Erythroblast (primary cell): ENCODE measurements at places on chromosomes 3 and 15.

DNA sequence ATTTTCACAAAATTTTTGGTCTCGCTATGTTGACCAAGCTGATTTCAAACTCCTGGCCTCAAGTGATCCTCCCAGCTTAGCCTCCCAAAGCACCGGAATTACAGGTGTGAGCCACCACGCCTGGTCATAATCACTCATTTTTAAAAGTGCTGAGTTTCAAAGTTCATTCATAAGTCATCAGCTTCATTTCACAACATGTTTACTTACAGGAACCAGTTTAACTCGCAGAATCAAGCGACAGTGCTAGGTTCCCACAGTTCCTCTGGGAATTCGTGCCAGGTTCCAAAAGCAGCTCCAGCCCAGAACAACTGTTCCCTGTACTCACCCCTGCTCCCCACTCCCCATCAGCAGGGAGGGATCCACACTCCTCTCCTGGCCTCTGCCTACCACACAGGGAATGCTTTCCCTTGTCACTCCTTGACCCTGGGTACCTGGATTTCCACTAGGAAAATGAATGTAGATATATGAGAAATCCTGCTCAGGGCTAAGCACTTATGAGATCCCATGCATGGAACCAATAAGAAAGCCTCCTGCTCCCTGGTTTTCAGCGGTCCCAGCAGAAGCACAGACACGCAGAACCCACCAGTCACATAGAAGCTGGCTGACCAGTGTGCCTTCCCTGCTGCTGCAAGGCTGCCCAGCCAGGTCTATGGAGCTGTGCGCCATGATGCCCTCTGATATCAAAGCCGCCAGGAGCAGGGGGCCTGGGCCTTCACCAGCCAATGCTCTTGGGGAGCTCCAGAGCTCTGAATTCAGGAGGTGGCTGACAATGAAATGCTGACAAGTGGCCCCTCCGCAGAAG lies 72.3 kb downstream of the ITGB5 start:
- no peak for DNase-seq

- peak; percentile 78 for DNase-seq
Observed at GRCh38 chr15:63190769-63191649, 1.6 kb downstream of the RAB8B start.

DNA sequence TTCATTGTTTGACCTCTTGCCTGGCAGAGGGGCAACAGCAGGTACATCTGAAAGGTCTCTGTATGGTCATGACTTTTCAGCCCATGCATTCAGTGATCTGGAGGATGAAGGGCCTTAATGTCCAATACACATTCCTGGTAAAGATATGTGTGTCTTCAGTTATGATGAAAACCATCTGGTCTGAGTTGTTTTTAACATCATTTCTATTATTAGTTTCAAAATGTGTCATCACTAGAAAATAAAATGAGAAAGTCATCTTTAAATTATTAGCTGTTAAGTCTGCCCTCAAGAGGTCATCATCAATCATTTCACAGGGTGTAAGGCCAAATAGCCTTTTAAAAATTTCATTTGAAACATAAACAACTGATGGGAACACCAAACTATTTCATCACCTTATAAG lies 92.1 kb upstream of the PLSCR4 start:
- no peak for DNase-seq

DNA sequence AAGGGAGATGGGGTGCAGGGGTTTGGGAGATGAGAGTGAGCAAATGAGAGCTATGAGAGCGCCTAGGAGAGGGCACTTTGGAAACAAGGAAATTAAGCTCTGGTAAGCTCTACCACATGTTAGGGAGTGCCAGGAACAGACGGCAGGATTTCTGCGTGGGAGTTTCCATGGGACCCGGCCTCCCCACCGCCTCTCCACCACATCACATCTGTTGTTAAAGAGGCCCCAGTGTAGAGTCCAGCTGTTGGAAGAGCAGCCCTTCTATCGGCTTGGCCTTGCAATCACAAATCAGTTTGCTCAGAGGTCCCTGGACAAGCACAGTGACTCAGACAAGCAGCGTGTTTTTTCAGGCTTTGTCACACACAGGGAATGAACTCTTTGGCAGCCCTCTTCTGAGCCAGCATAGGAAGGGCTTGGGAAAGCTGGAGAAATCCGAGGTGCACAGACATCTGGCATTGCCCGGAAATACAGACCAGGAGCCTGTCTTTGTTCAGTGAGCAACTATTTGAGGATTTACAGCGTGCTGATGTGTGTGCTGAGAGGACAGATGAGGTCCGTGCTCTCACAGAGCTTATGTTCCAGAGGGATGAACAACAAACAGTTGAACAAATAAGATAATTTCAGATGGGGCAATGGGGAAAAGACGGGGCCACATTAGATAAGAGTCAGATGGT lies 370.6 kb upstream of the PROK2 start:
- DNase-seq = no peak

DNA sequence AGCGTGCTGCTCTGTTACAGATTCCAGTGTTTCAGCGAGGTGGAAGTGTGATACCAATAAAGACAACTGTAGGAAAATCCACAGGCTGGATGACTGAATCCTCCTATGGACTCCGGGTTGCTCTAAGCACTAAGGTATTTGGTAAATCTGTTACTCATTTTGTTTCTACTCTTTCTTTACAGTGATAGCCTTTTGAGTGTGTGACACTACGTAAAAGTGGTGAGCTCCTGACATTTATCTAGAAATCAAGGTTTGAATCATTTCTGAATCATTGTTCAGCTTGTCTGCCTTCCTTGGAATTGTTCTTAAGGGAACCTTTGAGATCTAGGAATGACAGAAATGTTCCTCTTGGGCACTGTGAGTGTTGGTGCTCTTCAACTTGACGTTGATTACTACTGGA lies 11.2 kb upstream of the CAPN3 start:
- DNase-seq = no peak

GRCh38 chr3:10234526-10235230 lies 13.6 kb upstream of the TATDN2 start:
- no peak for DNase-seq

DNA sequence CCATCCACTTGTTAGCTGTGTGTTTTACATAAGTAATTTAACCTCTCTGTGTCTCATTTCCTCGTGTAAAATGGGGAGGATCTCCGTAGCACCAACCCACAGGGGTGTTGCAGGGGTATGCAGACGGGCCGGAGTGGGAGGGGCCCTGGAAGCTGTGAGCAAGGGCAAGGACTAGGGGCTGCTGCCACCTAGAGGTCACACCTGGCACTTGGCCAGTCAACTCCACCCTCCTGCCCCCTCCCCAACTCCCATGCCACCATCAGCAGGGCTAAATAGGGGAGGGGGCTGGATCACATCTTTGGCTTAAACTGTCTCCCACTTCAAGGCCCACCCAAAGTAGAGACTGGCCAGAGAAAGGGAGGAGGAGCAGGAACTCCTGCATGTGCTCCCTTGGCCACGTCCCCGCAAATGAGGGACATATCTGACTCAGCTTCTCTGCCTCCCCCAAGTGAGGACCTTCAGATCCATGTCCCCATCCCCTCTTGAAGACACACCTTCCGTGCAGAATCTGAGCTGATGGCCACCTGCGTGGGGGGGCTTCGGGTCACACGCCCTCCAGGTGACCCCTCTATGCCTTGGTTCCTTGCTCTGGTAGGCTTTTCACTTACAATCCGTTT lies 2.6 kb downstream of the CCDC9B start:
- peak; percentile 70 for DNase-seq

DNA sequence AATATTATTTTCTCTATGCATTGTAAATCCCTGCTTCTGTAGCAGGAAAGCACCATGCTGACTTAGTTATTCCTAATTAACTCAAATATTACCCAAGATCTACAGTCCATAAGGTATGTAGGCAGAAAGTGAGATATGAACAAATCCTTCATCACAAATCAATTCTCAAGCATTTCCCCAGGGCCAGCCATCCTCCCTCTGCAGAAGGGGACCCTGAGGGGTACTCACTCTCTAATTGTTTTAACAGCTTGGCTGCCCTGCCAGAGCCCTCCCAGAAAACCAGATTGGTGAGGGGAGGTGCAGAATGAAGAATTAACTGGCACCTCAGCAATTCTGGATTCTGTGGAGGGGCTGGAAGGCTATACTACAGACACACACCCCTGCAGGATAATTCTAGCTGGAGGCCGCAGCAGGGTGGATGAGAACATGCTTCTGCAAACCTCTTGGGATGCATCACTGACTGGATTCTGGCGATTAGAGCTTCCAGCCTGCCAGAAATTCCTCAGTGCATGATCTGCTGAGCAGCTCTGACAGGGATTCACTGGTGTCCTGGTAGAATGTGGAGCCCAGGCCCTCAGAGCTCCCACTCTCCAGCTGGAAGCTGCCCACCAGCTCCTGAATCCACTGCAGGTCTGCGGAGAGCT lies 88.6 kb upstream of the HERC1 start:
- DNase-seq = no peak

GRCh38 chr15:77617476-77618230 lies 15.1 kb downstream of the LINGO1 start:
- DNase-seq = peak; percentile 27

DNA sequence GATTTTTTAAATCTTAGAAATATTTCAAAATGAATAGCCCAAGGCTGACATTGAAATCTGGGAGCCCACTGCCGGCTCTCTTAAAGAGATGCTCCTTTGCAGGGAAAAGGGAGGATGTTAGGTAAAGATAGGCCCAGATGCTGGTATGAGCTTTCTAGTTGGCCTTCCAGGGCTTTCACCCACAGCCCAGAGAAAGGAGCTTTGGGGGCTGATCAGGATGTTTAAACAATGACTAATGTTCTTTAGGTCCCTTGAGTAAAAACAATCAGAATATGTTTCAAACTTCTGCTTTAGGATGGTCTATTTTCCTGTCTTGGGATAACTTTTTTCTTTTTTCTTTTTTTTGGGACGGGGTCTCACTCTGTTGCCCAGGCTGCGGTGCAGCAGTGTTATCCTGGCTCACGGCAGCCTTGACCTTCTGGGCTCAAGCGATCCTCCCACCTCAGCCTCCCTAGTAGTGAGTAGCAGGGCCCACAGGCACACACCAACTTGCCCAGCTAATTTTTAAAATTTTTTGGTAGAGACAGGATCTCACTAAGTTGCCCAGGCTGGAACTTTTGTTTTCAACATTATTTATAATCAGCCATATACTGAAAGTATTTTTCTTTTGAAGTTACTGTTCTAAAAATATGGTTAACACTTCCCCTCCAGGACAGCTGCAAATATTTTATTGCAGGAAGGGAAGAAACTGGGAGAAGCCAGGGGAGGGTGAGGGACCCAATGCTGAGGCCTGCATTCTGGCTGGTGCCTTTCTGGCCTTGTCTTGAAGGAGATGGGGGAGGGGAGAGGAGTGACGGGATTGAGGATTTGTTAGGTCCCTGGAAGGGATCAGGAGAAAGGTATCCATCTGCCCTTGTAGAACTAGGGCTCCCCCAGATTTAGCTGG lies 70.1 kb downstream of the TRAK1 start:
- no peak for DNase-seq

GRCh38 chr3:66047311-66048050 lies 8.8 kb upstream of the MAGI1 start:
- DNase-seq = no peak

GRCh38 chr3:195256639-195257453 lies 14.1 kb downstream of the XXYLT1 start:
- no peak for DNase-seq

- DNase-seq = peak; percentile 64
Observed at GRCh38 chr15:33915571-33916407, 52.5 kb upstream of the CHRM5 start.

GRCh38 chr3:64222501-64223111 lies 2.7 kb downstream of the PRICKLE2 start:
- DNase-seq = no peak

DNA sequence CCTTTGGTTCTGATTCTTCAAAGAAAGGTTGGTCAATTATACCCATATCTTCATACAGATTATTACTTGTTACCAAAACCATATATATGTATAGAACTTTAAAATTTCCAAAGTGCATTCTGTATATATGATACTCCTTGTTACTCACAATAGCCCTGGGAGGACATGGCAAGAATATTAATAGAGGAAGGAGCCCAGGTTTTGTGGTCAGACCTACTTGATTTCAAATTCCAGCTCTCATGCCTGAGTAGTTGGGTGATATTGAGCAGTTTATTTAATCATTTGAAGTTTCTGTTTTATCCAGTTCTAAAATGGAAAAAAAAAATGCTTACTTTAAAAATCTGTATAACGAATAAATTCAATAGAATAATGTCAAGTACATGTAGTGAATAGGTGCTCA lies 2.5 kb downstream of the IL1RAP start:
- DNase-seq = no peak

DNA sequence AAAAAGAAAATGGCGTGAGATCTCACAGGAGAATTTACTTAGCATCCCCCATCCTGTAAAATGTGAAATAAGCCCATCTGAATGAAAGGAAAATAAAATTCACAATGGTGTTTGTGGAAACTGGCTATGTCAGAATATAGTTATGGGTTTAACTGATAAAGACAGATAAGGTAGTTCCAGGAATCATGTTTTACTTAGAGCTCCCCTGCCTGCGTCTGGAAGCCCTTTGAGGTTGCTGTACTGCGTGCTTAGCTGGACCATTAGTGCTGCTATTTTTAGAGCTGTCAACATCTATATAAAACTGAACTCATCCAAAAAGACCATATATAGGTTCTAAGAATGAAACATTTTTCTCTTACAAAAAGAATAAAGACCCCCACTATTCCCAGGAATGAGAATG lies 130.8 kb downstream of the LSAMP start:
- peak; percentile 3 for DNase-seq

GRCh38 chr15:27353856-27354255 lies 382.9 kb downstream of the GABRG3 start:
- peak; percentile 1 for DNase-seq

- DNase-seq = no peak
Observed at GRCh38 chr3:56829533-56829932, 27.8 kb upstream of the ARHGEF3 start.

GRCh38 chr15:73330206-73331051 lies 38.3 kb downstream of the HCN4 start:
- DNase-seq = no peak

- DNase-seq = no peak
Observed at GRCh38 chr15:79099692-79100091, 9.1 kb upstream of the RASGRF1 start.

DNA sequence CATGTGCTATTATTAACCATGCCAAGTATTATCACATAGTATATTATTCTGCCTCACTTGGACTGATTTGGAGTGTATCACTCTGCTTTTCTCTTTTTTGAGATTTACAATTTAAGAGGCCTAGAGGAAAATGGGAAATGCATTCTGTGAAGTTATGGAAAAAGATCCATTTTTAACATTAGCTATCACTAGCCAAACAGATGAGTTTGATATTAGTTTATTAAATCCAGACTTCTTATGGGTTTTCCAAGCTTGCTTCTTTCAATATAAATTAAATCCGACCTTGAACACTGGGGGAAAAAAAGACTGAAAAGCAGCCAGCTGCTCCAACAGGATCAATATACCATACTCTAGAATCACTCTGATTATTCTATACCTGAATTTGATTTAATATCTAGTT lies 30.1 kb upstream of the PLOD2 start:
- DNase-seq = no peak

DNA sequence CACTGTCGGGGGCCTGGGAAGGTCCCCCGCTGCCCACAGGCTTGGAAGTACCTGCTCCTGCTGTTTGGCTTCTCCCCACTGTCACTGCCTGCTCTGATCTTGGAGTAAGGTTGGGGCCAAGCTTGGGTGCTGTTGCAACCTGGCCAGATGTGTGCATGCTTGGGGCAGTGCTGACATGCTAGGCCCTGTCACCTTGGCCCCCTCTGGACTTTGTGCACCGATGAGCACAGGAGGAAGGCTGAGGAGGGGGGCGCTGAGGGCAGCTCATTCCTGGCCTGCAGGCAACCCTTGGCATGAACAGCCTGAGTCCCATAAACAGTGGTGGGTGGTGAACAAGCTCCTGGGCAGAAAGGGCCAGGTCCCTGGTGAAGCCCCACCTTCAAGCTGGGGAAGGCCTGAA lies 4.0 kb upstream of the XCR1 start:
- no peak for DNase-seq

GRCh38 chr3:30493911-30494311 lies 112.5 kb upstream of the TGFBR2 start:
- no peak for DNase-seq
